ENCODE measurements at places on chromosomes 12 and 14.

DNA sequence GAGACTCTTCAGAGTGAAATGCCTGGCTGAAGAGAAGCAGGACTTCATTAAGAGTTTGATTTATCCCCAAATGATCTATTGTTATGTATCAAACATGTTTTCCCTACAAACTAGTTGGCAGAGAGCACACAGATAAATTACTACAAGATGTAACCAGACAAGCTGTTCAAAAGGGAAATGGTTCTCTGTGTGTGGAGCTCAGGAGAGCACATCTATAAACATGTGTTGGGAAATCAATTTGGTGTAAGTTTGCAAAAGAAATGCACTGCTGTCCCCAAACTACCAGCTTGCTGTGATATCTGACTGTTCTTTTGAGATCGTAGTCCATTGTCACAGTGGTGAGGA, 159.2 kb downstream of the PAH start:
- no peak for DNase-seq

- DNase-seq: peak; percentile 31
These were observed 583 bp downstream of the CPNE8 start for GRCh38 chr12:38904537-38905479.

DNA sequence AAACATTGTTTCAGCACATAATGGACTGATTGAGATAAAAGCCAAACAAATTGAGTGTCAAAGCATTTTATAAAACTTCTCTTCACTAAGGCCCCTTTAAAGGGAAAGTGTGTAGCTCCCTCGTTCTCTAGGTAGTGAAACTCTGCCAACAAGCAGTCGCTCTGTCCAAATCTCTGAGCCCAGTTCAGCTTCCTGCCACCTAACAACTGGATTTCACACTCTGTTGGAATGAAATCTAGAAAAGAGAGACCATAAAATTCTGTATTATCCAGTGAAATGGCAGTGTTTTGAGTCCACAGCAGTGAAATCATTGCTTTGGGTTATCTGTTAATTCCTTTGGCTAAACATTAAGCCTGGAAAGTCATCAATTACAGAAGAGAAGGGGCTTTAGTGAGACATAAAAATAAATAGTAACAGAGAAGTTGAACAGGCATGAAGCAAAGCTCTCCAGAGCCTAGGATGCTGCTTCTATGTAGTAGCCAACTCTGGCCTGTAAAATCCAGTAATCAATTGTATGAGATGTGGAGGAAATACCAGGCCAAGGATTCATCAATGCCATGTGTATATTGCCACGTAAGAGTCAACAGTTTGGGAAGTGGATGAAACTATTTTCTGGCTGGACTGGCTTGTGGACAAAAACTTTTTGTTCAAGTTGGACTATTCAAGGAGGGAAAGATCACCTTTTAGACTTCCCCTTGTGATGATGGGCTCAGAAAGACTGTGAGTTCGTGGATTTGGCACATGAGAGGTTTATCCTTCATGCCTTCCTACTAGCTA, 122.5 kb downstream of the WIF1 start:
- no peak for DNase-seq

GRCh38 chr12:62135553-62136200, 124.5 kb upstream of the USP15 start:
- DNase-seq: no peak

GRCh38 chr12:68331500-68331868, 678 bp downstream of the MDM1 start:
- no peak for DNase-seq

DNA sequence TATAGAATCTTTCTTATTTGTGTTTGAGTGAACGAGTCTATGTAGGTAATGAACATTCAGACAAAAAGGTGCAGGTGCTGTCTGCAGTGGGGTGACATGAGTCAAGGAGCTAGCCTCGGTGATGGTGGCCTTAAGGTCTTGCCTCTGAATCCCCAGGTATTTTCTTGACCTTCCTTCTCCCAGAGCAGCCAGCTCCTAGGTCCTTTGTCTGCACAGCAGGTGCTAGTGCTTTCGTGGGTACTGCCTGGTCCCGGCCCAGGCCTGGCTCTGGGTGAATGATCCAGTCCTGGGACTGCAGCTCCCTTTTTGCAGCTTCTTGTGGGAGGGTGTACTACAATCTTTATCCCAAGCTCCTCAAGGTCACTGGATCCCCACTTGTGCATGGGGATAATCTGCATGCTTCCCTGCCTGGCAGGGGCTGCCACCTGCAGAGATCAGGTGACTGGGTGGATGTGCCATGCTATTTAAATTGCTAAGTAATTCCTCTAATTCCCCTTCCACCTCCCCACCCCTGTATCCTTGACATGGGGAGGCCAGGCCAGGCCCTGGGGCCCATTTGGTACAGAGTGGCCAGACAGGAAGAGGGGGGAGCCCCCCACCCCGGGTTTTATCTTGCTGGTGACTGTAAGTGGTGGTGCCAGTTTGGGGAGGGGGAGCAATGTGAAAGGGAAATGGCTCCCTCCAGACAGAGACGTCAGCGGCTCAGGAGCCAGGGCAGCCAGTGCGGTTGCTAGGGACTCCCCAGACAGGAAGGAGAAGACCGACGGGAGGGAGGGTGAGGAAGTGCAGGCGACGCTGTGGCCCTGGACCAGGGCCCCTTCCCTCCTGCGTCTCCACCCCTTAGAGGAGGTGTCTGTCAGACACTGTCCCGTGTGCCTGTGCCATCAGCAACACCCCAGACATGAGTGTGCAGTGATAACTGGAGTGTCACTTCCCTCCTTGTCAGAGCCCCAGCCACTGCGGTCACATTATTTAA, 6.7 kb downstream of the VASH1 start:
- no peak for DNase-seq

DNA sequence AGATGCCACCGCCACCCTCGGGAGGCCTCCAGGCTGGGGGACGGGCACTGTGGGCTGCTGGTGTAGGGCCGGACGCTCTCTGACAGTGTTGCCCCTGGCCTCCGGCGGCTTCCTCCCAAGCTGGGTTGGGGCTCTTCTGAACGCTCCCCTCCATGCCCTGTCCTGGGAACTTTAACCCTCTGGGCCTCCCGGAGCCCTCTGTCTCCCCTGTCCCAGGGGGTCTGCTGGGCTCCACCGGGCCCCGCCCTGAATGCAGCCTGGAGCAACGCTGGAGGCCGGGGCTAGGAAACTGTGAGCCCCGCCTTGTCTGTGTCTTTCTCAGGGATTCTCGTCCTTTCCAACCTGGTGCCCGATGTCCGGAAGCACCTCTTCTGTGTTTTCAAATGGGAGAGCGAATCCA, 45.7 kb upstream of the FBRSL1 start:
- DNase-seq: no peak

- no peak for DNase-seq
These were observed 48.4 kb downstream of the ETV6 start for GRCh38 chr12:11697670-11698387.

- DNase-seq: peak; percentile 50
These were observed 113.3 kb downstream of the FOXN3 start for GRCh38 chr14:89303456-89304435.

- DNase-seq: no peak
These were observed 1.9 kb downstream of the ASCL1 start for GRCh38 chr12:102959391-102959790.

DNA sequence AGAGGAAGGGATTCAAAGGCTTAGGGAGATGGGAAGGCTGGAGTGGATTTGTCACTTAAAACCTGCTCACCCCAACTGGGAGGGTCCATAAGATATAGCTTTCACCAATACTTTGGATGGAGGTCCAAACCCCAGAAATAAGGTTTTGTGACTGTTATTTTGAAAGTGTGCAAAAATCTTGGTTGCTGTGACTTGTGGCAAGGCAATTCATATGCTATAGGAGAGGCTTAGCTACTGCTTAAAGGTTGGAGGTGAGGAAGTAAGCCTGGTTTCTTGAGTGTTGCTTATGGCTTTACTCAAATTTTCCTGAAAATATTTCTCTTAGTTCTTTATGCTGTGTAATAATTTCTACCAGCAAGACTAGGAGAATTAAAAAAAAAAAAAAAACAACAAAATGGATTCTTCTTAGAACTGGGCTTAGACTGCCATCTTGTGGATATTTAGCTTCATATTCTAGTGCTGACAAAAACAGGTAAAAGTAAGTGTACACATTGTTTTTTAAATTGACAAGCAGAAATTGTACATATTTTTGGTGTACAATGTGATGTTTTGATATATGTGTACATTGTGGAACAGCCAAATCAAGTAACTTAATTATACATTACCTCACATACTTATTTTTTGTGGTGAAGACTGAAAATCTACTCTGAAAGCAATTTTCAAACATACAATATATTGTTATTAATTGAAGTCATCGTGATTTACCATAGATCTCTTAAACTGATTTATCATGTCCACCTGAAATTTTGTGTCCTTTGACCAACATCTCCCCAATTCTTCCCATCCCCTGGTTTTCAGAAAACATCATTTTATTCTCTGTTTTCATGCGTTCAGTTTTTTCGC, 23.0 kb downstream of the PDE6H start:
- peak; percentile 72 for DNase-seq

GRCh38 chr14:101633276-101633675, 72.0 kb downstream of the DIO3 start:
- no peak for DNase-seq

DNA sequence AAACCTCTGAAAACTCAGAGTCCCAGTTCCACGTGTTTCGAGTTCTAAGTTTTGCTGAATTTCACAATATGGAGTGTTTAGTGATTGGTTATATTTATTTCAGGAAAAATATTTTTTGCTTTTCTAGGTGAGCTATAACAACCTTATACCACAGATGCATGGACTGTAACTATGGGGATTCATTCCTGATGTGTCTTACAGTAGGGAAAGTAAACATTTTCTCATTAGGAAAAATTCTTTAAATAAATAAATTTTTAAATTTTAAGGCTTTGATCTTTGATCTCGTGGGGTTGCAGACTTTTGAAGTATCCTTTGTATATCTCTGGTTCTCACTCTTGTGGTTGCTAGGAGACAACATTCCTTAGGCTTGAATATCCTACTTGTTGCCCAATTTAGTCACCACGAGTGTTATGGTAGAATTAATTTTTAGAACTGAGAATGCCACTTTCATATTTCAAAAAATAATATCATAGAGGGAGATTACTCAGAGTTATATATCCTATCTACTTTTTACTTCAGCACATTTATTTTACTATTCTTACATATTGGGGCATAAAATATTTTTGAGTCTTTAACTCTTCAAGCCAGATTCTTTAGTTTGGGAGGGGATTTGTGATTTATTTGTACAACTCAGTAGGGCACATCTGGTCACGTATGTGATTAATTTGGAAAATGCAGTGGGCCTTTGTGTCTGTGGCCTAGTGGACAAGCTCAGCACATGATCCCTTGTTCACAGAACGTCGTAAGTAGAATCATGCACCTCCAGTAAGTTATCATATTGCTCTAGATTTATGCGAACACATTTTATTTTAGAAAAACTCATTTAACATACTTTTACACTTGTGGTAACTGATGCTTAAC, 224.0 kb downstream of the TTC6 start:
- peak; percentile 31 for DNase-seq

DNA sequence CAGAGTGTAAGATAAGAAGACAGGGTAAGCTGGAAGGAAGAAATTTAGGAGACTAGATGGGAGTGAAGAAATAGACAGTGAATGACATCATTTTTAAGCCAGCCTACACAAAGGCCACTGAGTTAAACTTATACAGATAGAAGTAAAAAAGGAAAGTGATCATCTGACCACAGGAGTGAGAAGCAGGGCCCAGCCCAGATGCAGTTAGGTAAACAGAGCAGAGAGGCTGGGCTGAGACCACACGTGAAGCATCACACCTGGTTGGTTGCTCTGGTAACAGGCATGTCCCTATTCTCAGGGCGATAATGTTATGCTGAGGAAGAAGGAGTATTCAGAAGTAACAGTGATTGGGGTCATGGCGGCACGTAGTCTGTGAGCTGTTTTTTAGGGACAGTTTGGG, 1079.4 kb downstream of the AACS start:
- DNase-seq: no peak

DNA sequence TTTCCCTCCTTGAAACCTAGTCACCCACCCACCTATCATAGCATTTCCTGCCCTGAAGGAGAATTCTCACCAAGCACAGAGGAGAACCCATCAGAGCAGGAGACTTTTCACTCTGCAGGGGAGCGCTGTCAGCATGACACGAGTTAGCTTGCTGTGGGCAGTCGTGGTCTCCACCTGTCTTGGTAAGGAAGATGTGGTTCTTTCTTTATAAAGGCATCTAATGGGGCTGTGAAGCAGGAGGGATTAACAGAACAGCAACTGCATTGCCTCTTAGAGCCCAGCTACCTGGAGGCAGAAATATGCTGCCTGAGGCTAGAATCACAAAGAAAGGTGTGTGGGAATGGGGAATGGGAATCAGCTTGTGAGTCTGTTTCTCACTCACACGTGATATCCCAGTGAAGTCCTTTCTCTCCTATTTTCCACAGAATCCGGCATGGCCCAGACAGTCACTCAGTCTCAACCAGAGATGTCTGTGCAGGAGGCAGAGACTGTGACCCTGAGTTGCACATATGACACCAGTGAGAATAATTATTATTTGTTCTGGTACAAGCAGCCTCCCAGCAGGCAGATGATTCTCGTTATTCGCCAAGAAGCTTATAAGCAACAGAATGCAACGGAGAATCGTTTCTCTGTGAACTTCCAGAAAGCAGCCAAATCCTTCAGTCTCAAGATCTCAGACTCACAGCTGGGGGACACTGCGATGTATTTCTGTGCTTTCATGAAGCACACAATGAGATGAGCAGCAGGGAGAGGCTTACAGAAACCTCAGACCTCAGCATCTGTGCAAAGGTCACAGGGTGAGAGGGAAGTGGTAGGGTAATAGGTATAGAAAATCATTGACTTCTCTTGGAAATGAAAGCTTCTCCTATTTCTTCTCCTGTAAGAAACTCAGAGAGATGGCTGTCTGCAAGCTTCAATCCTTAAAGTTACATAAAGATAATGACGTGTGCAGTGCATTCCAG, 316.9 kb downstream of the DAD1 start:
- DNase-seq: no peak

GRCh38 chr12:13183620-13184019, 12.9 kb upstream of the EMP1 start:
- no peak for DNase-seq

- no peak for DNase-seq
These were observed 63.3 kb upstream of the OSBPL8 start for GRCh38 chr12:76622915-76623314.

GRCh38 chr12:100820314-100820713, 25.7 kb downstream of the ANO4 start:
- no peak for DNase-seq

GRCh38 chr14:64636208-64636979, 67.8 kb upstream of the PLEKHG3 start:
- DNase-seq: peak; percentile 26

DNA sequence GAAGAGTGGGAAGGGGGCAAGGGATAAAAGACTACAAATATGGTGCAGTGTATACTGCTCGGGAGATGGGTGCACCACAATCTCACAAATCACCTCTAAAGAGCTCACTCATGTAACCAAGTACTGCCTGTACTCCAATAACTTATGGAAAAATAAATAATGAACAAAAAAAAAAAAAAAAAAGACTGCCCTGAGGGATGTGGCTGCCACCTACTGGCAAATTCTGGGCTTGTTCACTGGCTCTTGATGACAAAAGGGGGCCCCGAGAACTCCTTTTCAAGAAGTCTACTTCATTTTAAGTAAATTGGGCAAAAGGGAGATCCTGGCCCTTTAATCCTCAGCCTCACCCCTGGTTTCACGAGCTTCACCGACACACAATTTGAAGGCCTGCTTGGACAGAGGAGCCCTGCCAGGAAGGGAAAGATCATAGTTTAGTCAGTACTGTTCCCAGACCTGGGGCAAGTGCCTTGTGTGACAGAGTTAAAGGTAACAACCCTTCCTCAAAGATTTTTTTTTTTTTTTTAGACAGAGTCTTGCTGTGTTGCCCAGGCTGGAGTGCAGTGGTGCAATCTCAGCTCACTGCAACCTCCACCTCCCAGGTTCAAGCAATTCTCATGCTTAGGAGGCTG, 26.1 kb upstream of the STAC3 start:
- peak; percentile 23 for DNase-seq
